Left colon (tissue), 2 donors: ENCODE measurements at places on chromosomes 4 and X. TPM values are rescaled to one million over a fixed set of nuclear protein-coding genes. Genes with fewer than 3 reads are reported as not detected.

DNA sequence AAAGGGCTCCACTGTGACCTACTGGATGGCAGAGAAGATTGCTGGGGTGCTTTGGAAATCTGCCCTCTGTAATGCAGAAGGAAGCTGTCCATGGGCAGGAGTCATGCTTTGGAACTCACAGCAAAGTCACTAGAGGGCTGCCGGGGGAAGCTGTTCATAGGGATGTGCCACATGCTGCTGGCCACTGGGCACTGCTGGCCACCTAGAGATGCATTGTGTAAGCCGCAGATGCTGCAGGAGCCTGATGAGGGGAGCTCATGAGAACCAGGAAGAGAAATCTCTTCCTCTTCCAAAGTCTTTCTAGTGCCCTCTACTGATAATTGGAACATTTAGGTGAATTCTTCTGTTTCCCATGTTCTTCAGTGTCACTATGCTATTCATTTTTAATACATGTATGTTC, 31.2 kb upstream of the UXT start:
- DNase-seq, result no peak

- DNase-seq, result no peak
Measured at GRCh38 chr4:74267998-74268606, 40.2 kb upstream of the EPGN start.

DNA sequence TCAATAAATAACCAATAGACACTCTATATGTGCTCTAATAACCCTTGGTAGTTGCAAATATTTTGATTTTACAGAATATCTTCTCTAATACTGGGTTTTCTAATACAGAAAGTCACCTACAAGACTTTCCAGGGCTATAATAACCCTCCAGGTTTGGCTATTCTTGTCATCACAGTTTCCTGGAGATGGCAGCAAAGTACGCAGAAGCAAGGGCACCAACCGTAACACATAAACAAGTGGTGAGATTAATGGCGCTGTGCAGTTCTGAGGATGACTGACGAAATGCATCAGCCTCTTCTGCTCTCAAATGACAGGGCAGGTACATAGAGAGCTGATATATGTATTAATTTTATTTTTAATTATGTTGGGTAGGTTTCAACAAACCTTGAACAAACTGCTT, 122.4 kb downstream of the C4orf33 start:
- peak; percentile 5 for DNase-seq

DNA sequence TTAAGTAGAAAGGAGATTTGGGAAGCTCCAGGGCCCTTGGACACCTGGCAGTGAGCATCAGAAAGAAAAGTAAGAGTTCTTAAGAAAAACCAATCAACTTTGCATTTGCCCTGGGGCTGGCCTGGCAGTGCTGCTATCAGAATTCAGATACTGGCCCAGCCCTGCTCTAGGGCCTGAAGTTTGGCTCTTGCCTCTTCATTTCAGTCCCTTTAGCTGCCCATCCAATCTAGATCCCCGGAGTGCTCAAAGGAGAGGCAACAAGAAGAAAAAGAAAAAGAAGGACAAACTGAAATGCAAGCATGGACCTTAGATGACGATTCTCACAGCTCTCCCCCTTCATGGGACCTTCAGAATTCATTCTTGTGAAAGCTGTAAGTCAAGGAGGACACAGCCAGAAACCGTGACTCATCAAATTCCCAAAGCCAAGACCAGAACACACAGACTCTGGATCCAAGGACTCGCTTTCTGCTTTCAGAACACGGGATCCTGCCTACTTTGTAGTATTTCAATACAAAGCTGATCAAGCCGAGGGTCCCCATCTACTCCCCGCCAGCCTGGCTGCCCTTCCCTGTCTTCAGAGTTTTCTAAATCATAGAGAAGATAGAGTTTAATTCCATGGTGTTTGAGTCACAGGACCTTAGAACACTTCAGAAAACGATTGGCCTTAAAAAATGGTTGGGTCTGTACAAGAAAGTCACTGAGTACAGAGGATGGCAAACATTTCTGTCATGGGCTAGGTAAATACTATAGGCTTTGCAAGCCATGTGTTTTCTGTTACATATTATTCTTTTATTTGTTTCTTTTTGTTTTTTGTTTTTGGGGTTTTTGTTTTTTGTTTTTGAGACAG, 103.7 kb downstream of the RBM47 start:
- DNase-seq, result no peak

DNA sequence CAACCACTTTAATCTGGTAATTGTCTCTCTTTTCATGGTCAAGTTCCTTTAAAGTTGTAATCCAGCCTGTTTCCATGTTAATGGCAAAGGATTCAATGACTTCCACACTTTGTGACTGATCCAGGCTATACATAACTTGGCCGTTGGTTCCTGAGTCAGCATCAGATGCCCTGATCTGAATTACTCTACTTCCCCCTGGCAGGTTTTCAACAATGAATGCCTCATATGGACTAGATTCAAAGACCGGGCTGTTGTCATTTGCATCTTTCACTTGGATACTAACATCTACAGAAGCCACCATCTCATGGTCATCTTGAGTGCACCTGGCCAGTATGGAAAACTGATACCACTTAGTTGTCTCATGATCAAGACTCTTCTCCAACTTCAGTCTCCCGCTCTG, 62.6 kb upstream of the MTNR1A start:
- no peak for DNase-seq

- DNase-seq, result no peak
Measured at GRCh38 chrX:29687687-29688086, 527.7 kb upstream of the MAGEB2 start.

GRCh38 chr4:54513204-54513603, 144.6 kb upstream of the KIT start:
- DNase-seq, result no peak

DNA sequence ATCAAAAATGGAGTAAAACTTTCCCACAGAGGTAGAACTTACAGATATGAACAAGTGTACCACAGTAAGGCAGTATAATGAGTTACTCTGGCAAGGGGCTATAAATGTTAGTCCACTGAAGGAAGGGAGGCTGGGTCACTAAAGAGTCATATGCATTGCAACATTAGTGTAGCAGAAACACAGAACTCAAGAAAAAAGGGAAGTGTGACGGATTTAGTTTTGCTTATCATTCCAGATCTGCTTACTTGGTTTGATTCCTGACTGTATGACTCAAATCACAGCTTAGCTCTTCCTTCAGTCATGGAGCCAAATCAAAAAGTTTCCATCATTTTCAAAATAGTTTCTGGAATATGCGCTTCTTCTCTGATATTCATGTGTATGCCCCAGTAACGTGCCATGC, 148.7 kb downstream of the FSTL5 start:
- no peak for DNase-seq

- no peak for DNase-seq
Measured at GRCh38 chr4:1973661-1974060, 35.1 kb downstream of the NELFA start.

GRCh38 chrX:153379971-153380581, 21.1 kb downstream of the PNMA6E start:
- DNase-seq, result no peak

DNA sequence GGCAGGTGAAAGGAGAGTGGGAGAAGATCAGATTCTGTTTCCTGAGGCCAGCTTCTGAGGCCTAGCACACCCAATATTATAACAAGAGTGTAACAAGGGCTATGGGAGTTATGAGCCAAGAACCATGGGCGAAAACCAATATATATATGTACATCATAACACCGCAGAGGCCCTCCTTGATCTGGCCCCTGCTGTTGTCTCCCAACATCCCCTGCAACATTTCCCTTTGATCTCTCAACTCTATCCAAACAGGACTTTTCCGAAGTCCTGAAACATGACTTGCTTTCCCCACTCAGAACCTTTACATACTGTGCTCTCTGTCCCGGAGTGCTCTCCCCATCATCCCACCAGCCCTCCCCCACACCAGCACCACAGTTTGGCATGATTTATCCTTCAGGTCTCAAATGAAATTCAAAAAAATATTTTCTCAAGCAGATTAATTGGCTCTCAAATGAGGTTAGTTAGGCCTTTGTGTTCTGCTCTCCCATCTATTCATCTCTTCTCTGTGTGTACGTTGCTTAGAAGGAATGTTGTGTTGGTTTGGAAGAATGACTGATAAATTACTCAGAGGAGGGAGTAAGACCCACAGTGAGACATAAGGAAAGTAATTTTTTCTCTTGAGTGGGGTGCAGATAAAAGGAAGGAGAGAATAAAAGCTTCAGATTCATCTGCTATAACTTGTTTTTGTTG, 58.1 kb upstream of the SMIM10 start:
- no peak for DNase-seq

DNA sequence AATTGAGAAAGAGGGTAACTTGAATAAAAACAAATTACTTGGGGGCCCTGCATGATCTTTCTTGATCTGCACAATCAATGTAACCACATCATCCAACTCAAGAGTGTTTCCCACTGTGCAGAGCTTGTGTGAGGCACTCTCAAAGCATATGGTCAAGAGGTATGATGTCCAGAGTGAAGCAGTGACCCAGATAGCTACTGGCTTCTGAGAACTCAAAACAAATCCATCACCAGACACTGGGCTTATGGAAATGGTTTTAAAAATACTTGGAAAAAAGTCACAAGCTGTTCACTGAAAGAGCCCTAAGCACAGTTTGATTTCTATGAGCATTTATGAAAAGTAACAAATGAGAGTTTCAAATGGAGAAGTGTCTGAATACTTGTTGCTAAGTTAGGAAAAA, 361.0 kb downstream of the GRXCR1 start:
- DNase-seq, result no peak

- DNase-seq, result no peak
Measured at GRCh38 chr4:23384741-23385140, 505.1 kb downstream of the PPARGC1A start.

DNA sequence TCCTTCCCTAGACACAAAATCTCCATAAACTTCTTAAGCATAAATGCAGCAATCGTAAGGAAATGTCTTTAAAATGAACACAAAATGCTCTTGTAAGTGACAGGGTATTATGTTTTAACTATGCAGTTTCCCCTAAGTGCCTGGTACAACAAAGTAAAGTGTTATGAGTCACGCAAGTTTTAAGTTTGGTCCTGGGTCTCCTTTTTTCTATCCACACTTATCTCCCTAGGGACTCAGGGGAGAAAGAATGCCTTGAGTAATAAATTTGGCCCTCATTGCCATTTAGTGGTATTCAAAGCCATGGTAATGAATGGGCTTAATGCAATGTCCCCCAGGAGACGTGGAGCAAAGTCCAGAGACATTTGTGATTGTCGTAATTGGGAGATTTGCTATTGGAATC, 149.1 kb downstream of the MAGEB17 start:
- no peak for DNase-seq

GRCh38 chrX:133689997-133690599, 274.8 kb upstream of the GPC4 start:
- DNase-seq, result no peak

- DNase-seq, result no peak
Measured at GRCh38 chrX:50648156-50648555, 165.8 kb downstream of the SHROOM4 start.

DNA sequence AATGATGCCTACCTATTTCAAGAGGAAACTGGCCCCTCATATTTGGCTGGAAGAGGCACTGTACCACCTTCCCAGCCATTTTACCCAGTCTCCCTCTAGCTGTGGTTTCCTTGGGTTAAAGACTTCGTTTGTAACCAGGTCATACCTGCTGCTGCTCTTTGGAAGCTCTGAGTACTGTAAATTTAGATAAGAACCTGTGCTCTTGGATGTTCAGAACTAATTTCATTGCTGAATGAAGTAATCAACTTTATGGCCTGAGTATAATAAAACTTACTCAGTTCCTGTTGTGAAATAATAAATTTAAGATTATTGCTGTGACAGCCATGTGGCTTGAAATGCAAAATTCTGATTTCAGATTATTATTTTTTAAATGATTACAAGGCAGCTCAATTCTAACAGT, 12.2 kb downstream of the MTTP start:
- no peak for DNase-seq

DNA sequence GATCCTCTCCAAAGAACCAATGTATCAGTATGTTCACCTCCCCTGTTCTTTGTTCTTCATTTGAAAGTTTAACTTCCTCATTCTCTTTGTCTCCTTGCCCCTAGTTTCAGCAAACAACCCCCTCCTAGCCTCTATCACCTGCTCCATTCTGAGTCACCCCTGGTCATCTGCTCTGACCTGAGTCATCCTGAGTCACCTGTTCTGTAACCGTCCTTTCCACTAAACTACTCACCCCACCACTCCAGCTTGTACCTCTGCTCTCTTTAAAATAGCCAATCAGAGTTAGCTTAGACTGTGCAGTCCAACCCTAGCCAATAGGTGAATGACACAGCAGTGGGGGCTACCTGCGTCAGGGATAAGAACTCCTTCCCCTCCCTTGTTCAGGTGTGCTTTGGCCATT, 249.8 kb upstream of the AADAT start:
- no peak for DNase-seq

DNA sequence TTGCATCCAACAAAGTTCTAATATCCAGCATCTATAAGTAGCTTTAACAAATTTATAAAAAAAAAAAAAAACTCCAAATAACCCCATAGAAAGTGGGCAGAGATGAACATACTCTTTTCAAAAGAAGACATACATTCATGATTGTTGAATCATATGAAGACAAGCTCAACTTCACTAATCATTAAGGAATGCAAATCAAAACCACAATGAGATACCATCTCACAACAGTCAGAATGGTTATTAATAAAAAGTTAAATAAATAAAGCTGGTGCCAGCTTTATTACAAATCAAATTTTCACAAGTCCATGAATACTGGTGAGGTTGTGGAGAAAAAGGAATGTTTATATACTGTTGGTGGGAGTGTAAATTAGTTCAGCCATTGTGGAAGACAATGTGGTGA, 592.0 kb downstream of the IQCM start:
- DNase-seq, result no peak

DNA sequence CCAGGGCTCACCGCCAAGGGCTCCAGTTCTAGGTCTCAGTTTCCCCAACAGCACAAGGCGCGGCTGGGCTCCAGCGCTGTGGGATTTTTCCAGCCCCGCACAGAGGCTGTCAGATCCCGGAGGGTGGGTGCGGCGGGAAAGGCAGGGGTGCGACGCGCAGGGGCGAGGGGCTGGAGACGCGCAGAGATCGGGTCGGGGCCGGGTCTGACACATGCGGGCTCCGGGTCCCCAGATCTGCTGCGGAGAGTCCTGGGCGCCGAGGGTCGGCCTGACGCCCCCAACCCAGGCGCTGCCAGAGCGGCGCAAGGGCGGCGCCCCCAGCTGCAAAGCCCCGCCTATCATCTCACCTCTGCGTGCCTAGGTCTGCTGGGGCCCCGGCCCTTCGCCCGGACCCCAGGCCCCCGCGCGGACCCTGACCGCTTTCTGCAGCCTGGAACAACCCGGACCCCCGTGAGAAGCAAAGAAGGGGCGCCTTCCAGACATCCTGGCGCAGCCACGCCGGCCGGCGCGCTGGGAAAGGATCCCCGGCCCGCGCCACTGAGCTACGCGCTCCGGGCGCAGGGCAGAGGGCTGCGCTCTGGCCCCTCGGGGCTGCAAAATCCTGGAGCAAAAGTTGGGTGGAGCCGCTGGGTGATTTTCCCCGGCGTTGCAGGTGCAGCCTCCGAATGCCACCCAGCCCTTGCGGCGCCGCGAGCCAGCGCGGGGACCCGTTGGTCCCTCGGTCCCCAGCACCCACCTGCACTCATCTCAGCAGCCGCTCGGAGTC, 486 bp downstream of the ABLIM2 start:
- peak; percentile 40 for DNase-seq

Gene CHRDL1
- total RNA-seq, result 4.7 TPM

Gene CHST7
- 2.5 TPM for total RNA-seq

Gene GAGE12E
- total RNA-seq, result not detected

Gene TLR3
- 30.4 TPM for total RNA-seq

Gene PPP1R2C
- total RNA-seq, result not detected

Gene SYTL4
- total RNA-seq, result 52.5 TPM

Gene SPANXN3
- total RNA-seq, result not detected

Gene EIF4E
- total RNA-seq, result 92.6 TPM

Gene SH3TC1
- total RNA-seq, result 18.3 TPM

Gene MSANTD1
- 0.73 TPM for total RNA-seq

Gene MAP3K15
- total RNA-seq, result 0.12 TPM

Gene UGT8
- 50.9 TPM for total RNA-seq

Gene SLC6A14
- total RNA-seq, result 0.31 TPM
